ENCODE measurements at places on chromosomes 11 and 22.

DNA sequence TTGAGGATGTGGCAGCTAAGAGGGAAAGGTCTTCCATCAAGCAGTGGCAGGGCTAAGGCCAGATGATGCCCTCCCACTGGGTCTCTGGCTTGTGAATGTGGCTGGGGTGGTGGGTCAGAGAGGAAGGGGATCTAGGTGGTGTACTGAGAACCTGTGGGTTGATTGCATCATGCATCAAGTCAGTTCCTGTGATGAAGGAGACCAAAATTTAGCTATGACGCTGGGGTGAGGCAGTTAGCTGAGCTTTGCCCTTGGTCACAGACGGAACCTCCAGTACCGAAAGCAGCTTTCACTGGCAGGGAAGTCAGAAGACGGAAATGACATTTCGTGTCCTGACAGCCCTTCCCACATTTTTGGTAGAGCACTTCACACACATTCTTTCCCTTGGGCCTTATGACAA lies 20.7 kb downstream of the ATG16L2 start:
- DNase-seq = no peak

- DNase-seq = peak; percentile 31
These were observed 51.8 kb downstream of the C11orf71 start for GRCh38 chr11:114348200-114349191.

DNA sequence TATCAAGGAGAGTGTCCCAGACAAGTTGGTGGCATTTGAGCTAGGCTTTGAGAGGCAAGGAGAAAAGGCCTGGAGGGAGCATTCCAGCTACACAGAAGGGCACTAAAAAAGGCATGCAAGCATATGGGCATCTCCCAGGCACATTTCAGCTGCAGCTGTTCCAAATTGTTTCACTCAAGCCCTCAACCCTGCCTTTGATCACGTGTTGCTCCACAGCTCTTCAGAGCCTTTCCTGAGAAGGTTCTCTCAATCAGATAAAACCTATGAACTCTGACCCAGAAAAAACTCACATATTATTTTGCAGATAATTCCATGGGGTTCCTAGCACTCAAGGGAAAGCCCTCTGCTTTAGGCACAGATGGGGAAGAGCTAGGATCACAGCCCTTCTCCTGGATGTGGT lies 24.4 kb upstream of the HSPA8 start:
- DNase-seq = no peak

DNA sequence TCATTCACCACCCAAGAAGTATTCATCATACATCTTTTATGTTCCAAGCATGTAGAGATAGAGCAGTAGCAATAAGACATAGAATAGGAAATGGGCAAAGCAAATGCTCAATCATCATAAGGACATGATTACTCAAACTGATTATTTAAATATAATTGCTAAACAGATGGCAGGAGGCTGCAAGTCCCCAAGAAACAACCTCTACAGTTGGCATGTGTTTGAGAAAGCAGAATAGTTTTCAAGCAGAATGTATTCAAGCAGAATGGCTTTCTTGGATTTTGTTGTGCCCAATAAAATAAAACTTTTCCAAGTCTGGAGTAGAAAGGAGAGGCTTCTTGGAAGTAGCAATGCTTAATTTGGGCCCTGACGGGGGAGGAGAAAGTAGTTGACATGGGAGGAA lies 86.5 kb upstream of the SYN3 start:
- DNase-seq = no peak

- DNase-seq = no peak
These were observed 105.2 kb upstream of the SYT13 start for GRCh38 chr11:45391168-45391850.

GRCh38 chr11:1041471-1041870 lies 5.0 kb upstream of the MUC6 start:
- DNase-seq = no peak

GRCh38 chr22:47474895-47475294 lies 712.4 kb downstream of the TBC1D22A start:
- no peak for DNase-seq

- DNase-seq = no peak
These were observed 86.5 kb upstream of the CARD18 start for GRCh38 chr11:105226091-105226490.

DNA sequence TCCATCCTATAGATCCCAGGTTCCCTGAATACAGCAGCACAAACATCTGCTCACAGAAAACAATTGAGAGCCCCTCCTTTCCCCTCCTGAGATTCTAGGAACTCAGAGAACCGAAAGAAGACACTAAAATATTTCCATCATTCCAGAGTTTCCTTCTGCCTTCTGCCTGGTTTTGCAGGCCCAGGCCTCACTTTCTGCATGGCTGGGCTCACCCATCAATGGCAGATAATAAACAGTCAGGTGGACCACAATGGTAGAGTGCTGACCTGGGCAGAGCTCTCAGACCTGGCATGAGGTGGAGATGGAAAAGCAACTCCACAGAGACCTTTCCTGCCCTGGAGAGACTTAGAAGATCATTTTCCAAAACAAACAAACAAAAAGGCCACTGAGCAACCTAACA lies 389.1 kb downstream of the NXPE2 start:
- no peak for DNase-seq

DNA sequence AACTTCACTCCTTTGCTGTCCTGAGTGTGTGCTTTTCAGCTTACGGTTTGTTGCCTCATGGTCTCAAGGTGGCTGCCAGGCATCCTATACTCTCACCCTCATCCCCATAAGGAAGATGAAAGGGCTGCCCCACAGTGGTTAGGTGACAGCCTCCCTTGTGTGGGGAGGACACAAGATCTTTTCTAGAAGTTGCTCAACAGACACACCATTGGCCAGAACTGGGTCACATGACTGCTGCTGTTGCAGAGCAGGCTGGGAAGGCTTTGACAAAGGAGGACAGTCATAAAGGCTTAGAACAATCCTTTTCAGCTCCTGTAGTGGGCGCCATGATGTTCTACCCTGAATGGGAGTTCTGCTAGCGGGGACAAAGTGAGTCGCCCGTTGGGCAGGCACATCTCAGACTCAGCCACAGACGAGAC lies 69.7 kb upstream of the RASD2 start:
- DNase-seq = no peak

DNA sequence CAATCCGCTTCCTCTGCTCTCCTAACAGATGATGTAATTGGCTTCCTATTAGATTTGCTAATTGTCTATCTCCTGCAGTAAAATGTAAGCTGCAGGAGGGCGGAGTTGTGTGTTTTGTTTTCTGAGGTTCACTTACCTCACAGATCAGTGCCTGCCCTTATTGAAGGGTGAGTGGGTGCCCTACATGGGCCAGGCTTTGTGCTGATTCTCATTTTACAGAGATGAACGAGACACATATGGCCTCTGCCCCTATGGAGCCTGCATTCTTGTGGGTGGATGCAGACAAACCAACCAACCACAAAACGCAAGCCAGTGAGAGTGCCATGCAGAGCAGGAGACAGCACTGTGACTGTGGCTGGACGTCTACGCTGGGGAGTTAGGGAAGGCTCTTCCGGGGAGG lies 9.9 kb downstream of the TESMIN start:
- DNase-seq = no peak

DNA sequence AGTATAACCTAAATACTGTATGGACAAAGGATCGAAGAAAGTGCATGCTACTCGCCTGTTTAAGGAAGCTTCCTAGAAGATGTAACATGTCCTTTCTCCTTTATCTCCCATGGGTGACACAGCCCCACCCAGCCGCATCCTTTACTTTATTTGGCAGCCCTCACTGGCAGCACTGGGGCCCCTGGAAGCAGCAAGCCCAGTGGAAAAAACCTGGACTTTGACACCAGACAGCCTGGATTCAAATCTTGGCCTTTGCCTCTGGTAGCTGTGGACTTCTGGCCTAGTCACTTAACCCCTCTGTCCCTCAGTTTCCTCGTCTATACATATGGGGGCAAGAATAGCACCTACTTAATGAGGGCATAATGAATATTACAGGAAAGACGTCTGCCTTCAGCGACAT lies 67.1 kb downstream of the MYEOV start:
- no peak for DNase-seq

DNA sequence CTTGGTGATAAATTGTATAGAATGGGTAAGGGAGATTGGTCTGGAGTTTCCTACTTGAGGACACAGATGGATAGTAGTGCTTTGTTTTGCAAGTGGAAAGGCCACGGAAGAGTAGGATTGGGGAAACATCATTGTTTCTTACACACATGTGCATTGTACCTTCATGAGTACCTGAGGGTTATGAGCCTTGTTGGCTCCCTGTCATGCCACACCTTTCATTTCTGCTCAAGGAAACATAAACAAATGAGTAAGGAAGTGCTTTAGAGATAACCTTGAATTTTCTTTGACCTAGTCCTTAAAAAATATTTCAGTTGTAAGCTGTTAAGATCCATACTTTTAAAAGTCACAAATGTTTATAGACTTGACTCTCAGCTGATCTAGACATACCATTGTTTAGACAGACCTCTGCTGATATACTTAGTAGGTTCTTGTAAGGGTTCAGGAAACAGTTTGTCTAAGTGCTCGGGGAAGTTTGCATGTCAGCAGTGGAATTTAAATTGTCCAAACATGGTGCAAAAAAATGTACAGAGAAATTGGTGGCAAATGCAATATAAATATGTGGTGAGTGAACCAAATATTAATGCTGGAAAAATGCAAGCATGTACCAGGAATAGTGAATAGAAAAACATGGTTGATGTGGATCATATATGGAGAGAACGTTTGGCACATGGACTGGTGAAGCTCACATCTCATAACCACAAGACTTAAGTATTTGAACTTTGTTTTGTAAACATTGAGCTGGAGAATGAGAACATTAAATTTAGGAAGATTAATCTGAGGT lies 40.9 kb downstream of the GAS2 start:
- DNase-seq = no peak

GRCh38 chr11:48051217-48051830 lies 71.0 kb downstream of the PTPRJ start:
- DNase-seq = no peak

DNA sequence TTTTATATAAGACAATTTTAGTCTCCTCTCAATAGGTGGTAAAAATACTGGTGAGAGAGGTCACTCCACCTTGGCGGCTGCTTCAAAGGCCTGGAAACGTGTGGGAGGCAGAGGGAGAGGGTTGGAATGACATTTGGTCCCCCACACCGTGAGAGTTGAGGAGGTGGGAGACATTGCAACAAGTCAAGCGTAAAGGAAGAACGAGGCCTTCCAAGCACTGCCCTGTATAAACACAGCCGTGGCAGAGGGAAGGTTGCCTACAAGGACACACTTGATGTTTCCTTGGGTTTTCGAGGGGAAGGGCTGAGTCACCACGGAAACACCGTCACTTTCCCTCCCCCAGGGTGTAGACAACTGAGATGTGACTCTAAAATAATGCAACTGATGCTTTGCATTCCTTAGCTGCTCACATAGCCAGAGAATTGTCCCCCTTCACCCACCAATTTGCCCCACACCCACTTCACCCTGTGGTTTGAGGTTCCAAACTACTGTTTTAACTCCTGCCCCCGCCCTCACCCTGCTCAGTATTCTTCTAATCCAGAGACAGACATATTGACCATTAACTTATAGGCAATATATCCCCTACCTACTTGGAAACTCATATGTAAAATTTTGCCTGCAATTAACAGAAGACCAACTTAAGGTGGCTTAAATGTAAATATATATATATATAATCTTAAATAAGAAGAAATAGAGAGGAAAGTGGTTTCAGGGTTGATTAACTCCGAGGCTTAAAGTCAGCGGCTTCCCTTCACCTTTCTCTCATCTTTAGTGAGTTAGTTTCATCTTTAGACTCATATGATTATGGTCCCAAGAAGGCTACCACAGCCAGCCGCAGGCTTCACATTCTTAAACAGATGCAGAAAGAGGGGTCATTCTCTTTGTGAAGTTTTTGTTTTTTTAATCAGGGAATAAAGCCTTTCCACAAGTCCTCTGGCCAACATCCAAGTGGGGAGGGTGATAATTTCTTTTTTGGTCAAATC lies 54.1 kb upstream of the BDNF start:
- DNase-seq = peak; percentile 24

DNA sequence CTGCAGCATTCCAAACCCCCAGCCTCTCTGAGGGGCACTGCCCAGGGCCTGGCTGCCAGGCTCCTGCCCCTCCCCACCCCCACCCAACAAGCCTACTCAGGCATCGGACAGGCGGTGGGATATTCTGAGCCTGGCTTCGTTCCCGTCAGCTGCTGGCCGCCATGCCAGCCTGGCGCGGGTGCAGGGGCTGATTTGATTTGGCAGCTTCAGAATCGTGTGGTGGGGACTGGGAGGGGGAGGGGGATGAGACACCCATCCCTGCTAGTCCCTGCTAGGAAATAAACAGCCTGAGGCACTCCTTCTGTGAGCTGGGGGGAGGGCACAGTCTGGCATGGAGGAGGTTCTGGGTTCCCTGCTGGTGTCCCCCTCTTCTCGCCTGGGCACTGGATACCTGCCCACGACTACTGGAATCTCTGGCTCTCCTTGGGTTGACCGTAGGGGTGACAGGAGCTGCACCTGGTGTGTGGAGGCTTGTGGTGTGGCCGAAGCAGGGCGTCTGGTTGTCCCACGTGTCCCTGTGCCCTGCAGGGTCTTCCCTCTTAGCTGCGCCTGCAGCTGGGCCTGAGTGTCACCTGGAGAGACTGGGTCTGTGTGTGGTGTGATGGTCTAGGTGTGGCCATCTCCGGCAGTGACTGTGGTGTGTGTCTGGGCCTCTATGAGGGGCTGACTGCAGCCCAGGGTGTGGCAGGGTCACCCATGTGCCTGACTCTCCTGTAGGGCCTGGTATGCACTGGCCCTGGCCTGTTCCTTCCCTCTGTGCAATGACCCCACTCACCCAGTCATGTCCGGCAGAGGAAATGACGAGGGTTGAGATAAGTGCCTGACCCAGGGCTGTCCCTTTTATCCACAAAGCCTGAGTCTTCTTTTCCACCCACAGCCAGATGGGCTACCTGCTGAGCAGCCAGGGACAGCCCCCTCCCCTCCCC lies 42.2 kb downstream of the PDE2A start:
- DNase-seq = no peak

DNA sequence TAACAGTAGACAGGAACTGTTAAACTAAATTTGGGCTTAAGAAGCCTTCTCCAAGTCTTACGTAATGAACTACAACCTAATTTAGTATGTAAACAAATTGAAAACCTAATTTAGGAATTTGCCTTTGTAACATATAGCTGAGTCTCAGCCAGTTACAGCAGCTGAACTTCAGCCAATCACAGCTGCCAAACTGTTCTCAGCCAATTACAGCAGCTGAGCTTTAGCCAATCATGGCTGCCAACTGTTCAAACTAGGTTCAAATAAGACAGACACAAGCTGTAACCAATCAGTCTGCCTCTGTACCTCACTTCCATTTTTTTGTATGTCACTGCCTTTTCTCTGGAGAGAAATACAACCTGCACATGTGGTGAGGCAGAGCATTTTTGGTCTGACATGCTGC lies 95.0 kb upstream of the CD44 start:
- DNase-seq = no peak

DNA sequence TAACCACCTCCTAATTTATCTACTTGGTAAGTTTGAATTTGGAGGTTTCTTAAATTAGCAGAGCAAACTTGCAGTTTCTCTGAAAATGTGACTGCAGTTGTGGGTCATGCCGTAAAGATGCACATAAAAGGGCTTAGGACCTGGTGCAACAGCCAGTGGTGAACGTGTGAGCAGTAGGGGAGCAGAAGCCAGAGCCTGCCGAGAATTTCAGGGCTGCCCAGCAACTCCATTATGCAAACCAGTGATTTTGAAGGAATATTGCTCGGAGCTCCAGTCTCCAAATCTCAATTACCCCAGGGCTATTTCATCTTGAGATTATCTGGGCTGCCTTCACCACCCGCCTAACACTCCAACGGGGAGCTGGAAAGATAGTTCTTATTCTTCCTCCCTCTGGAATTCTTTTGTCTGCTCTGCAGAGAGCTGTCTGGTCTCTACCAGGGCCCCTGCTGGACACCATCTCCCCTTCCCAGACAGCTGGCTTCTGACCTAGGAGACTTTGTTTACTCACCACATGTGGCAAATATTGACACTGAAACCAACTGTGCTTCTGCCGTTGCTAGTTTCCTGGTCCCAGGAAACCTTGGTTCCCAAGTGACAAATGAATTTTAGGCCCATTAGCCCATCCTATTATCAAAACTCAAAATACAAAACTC lies 93.9 kb downstream of the DSCAML1 start:
- DNase-seq = no peak
